M059J (cell line): ENCODE measurements at places on chromosomes 13 and 19. TPM values are rescaled to one million over a fixed set of nuclear protein-coding genes. Genes with fewer than 3 reads are reported as not detected.

The FUT3 gene
- total RNA-seq = not detected in 2 replicates

The COL5A3 gene
- not detected in 2 replicates for total RNA-seq

The RASIP1 gene
- 0.20 TPM in 1 of 2 replicates, not detected in the other for total RNA-seq

The ZNF493 gene
- total RNA-seq = 1.5 and 6.8 TPM in 2 replicates

The LSR gene
- total RNA-seq = 0.07 TPM in 1 of 2 replicates, not detected in the other

The EBI3 gene
- total RNA-seq = 2.7 and 3.0 TPM in 2 replicates

The VSIG10L gene
- 0.57 and 0.86 TPM in 2 replicates for total RNA-seq

The DOHH gene
- 6.9 and 16.4 TPM in 2 replicates for total RNA-seq

The KASH5 gene
- total RNA-seq = not detected in 2 replicates

The MAB21L1 gene
- 0.84 and 1.1 TPM in 2 replicates for total RNA-seq

The LRRC8E gene
- 7.6 and 15.2 TPM in 2 replicates for total RNA-seq

The FFAR2 gene
- total RNA-seq = not detected in 2 replicates

The GARIN5A gene
- total RNA-seq = 0.20 and 1.1 TPM in 2 replicates

The TNFRSF19 gene
- 54.8 and 55.5 TPM in 2 replicates for total RNA-seq

The POLR1G gene
- total RNA-seq = 11.1 and 13.4 TPM in 2 replicates

The A1BG gene
- 67.3 and 68.9 TPM in 2 replicates for total RNA-seq

The CFAP97D2 gene
- not detected in 2 replicates for total RNA-seq
